Activated effector memory CD4-positive, alpha-beta T cell treated with Interleukin-2 at 50 U/mL for 16 hours (primary cell): ENCODE measurements at places on chromosomes 12 and 14.

GRCh38 chr12:127150479-127150878 is 1116.5 kb upstream of the TMEM132C start:
- DNase-seq = no peak

- DNase-seq = no peak
These were observed 545.0 kb upstream of the FBXO33 start for GRCh38 chr14:39977198-39977597.

- no peak for DNase-seq
These were observed 34.7 kb downstream of the MVK start for GRCh38 chr12:109608270-109608669.

GRCh38 chr14:59330455-59330854 is 134.7 kb downstream of the GPR135 start:
- no peak for DNase-seq

DNA sequence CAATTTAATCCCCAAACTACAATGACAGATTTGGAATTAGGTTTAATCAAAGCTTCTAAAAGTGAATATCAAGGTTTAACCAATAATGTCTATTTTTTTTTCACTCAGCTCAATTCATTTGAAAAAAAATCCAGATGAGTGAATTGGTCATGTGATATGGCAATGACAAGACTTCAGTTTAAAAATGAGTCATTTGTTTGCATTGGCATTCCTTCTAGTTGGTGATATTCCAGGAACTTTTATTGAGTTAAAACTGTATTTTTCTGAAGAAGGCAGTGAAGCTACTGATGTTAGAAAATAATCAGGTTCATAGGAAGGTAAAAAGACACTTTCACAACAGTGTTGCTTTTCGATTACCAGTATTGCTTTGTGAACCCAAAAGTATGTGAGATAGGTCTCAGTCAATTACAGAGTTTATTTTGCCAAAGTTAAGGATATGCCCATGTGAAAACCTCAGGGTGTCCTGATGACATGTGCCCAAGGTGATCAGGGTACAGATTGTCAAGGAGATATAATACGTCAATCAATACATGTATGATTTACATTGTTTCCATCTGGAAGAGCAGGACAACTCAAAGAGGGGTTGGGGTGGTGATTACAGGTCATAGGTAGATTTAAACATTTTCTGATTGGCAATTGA is 1214.9 kb downstream of the GALC start:
- no peak for DNase-seq

- DNase-seq = no peak
These were observed 255.3 kb downstream of the BMP4 start for GRCh38 chr14:53701108-53701875.

GRCh38 chr12:168763-169525 is 45.0 kb downstream of the SLC6A12 start:
- DNase-seq = no peak

GRCh38 chr12:110993434-110993833 is 73.1 kb upstream of the MYL2 start:
- DNase-seq = no peak

DNA sequence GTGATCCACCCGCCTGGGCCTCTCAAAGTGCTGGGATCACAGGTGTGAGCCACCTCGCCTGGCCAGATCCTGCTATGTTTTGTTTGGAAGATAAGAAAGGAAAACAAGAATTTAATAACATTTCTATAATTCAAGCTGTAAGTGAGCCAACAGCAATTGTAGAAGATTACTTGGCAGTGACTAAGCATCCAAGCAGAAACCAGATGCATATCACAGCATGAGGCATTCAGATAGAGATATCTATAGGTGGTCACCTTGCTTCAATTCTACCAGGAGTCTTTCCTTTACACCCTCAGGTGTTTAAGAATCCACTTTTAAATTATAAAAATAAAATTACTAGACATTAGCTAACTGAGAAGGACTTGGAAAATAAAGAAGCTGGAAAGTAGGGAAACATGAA is 83.9 kb upstream of the ATF7IP start:
- no peak for DNase-seq

DNA sequence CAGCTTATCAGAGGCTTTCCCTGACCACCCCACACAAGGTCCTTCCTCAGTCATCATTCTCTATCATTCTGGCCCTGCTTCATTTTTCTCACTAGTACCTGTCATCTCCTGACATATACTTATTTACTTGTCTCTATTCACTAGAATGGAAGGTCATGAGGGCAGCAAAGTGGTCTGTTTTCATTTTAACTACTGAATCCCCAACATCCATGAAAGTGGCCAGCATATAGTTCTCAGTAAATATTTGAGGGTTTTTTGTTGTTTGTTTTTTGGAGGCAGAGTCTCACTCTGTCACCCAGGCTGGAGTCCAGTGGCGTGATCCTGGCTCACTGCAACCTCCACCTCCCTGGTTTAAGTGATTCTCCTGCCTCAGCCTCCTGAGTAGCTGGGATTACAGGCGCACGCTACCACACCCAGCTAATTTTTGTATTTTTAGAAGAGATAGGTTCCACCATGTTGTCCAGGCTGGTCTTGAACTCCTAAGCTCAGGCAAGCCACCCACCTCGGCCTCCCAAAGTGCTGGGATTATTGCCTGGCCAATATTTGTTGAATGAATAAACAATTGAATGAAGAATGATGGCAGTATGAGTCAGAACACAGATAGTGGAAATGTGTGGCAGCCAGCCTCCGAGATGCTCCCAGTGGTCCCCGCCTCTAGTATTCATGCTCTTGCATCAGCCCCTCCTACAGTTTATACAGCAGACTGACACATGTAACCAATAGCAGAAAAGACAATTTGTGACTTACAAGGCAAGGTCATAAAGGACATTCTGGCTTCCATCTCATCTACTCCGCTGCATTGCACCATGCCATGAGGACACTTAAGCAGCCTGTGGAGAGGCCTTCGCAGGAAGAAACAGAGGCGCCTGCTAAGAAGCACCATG is 7.0 kb upstream of the ANO6 start:
- no peak for DNase-seq

GRCh38 chr14:57302883-57303282 is 34.1 kb downstream of the AP5M1 start:
- DNase-seq = no peak

DNA sequence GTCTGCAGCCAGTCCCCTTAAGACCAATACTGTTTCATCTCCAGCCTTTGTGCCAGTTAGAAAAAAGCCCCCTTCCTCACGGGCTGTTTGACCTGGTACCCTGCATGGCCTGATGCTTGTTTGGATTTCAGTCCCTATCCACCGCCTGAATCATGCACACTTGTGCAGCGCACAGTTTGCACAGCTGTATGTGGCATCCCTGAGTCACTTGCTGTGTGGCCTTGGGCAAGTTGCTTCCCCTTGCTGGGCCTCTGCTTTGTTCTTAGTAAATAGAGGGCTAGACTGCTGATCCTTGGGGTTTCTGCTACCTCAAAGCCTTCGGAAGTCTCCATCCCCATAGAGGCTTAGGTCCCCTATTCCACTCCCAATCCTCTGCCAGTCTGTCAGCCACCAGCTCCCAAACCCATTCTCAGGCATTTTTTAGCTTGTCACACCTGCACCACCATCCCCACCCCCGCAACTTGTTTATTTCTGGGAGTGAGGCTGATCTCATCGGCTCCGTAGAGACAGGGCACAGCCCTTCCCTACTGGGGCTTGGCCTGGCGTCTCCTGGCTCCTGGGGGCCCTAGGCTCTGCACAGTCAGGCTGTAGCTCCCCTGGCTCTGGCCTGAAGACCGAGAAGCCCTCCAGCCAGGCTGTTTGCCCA is 8.8 kb downstream of the KRT80 start:
- DNase-seq = no peak

- no peak for DNase-seq
These were observed 44.9 kb downstream of the CD163L1 start for GRCh38 chr12:7399089-7399488.

GRCh38 chr12:130650131-130650530 is 66.0 kb downstream of the RIMBP2 start:
- no peak for DNase-seq

DNA sequence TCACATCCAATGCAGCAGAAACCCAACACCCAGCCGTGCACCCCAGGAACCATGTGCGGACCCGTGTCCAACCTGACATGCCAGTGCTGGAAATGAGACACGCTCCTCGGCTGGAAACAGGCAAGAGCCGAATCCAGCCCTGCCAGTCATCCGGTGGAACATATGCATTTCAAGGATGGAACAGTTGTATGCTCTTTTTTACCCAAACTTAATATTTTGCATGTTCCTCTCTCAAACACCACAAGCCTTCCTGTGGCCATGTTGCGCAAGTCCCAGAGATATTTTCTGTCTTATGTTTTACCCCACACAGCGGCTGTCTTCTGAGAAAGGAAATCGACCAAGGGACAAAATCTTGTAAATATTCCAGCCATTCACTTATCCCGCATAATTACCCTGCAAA is 196.9 kb downstream of the BCL11B start:
- DNase-seq = no peak

DNA sequence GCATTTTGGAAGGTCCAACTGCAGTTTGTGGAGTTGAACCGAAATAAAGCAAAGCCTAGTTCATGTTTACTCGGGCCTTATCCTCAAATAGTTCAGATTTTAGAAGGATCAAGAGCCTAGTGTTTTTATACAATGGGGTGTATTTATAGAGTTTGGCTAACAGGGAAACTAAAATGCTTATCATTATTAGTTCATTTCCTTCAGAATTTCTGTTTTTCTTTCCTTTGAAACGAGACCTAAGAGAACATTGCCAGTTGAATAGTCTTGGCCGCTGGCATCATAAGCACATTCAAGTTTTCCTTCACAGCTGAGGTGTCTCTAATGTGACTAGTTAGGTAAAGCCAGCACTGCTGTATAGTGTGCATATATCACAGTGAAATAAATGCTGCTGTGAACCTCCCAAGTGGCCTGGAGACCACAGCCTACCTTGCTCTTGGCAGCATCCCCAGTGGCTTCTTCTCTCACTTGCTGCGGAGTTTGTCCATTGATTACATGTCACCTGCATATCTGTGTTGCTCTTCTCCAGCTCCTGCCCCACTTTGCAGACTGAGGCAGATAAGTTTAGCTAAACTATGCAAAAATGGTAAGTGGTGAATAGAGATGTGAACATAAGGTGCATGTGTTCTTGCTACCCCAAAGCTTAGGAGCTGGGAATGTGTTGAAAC is 88.8 kb downstream of the ANO6 start:
- no peak for DNase-seq

DNA sequence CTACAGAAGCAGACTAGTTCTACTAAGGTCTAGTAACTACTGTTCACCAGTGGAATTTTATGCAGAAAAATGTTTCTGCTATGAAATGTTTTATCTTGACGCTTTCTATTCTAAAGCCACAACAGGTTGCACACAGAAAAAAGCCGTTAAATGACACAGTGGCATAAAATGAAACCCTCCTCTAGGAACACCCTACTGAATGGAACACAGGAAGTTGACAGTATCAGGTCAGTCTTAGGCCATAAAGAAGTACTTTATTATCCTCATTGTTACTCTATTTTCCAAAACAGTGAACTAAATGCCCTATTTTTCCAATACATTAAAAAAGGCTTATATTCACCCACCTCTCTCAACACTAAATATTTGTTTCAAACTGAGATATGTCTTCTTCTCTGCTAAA is 21.9 kb downstream of the EPS8 start:
- no peak for DNase-seq

- no peak for DNase-seq
These were observed 220.3 kb downstream of the KTN1 start for GRCh38 chr14:55800156-55800785.

- DNase-seq = no peak
These were observed 129.9 kb upstream of the GRIN2B start for GRCh38 chr12:14111230-14111865.

- DNase-seq = no peak
These were observed 1778.9 kb upstream of the SEL1L start for GRCh38 chr14:83312511-83312910.

GRCh38 chr12:16070113-16070512 is 159.0 kb downstream of the DERA start:
- no peak for DNase-seq

- no peak for DNase-seq
These were observed 165.1 kb upstream of the ATP2B1 start for GRCh38 chr12:89873745-89874144.

- no peak for DNase-seq
These were observed 311.4 kb downstream of the TMEM132D start for GRCh38 chr12:129592449-129592848.

DNA sequence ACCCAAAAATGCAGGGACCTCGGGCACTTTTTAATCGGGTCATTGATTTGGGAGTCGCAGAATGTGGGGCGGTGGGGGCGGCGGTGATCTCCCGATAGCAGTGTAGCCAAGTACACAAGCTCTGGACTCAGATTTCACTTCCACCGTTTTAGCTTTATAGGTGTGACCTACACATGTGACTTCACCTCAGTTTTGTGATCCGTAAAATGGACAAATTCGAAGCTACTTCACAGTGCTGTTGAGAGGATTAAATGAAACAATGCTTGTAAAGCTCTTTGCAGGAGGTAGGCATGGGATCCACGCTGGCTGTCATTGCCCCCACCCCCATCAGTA is 478 bp downstream of the RITA1 start:
- no peak for DNase-seq
